Stimulated activated naive CD8-positive, alpha-beta T cell treated with anti-CD3 and anti-CD28 coated beads, Interleukin-15, amount 100 ng/mL, for 72 hours (primary cell): ENCODE measurements at places on chromosomes 7 and 10.

GRCh38 chr10:78229489-78229888, 195.8 kb downstream of the RPS24 start:
- DNase-seq: no peak

GRCh38 chr7:29342761-29343160, 148.2 kb downstream of the CHN2 start:
- DNase-seq: no peak

DNA sequence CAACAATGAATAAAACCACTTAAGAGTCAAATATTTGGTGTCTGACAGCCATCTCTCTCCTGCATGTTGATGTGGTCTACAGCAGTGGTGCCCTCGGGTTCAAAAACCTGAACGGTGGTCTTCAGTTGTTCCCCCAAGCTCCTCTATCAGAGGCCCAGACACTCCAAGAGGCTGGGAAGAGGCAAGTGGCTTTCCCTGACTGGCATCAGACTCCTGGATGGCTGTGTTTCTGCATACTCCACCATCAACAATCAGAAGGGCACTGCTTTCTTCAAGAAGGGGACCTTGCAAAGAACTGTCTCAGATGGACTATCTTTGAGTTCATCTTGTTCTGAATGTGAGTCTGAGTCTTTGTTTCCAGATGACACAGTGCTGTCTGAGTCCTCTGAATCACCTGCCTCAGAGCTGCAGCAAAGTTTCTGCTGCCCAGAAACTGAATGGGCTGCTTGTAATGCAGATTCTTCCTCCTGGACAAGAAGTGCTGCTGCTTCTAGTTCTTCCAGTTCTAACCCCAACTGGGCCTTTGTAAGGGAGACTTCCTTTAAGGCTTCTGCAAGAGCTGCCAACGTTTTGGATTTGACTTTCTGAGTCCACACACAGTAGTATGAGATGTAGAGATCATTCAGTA, 5.9 kb upstream of the SGMS1 start:
- no peak for DNase-seq

GRCh38 chr7:16970732-16971482, 89.1 kb upstream of the AGR3 start:
- DNase-seq: no peak

- no peak for DNase-seq
Observed at GRCh38 chr10:124654686-124655085, 89.5 kb downstream of the FAM53B start.

DNA sequence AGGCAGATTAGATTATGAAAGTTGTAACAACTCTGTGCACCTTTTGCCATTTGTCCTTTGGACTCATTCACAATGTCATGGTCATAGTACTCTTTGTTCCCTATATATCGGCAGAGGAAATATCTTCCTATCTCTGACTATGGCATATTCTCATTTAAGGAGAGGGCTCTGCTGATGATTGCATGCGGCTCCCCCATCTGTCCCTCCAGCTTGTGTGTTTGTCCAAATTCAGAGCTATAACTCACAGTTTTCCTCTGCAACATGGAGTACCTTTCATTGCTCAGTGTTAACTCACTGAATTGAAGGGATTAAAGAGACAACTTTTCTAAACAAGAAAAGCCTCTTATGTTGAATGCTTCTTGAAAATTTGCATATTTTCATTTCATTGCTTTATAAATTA, 145.5 kb downstream of the OTUD1 start:
- no peak for DNase-seq

GRCh38 chr10:62083412-62084267, 182.1 kb downstream of the ARID5B start:
- no peak for DNase-seq

- DNase-seq: no peak
Observed at GRCh38 chr7:55052081-55052480, 33.3 kb downstream of the EGFR start.

- no peak for DNase-seq
Observed at GRCh38 chr7:43847496-43847895, 21.8 kb downstream of the MRPS24 start.

- no peak for DNase-seq
Observed at GRCh38 chr10:84291384-84291783, 37.0 kb upstream of the CCSER2 start.

GRCh38 chr10:21406595-21407193, 118.8 kb downstream of the SKIDA1 start:
- no peak for DNase-seq

DNA sequence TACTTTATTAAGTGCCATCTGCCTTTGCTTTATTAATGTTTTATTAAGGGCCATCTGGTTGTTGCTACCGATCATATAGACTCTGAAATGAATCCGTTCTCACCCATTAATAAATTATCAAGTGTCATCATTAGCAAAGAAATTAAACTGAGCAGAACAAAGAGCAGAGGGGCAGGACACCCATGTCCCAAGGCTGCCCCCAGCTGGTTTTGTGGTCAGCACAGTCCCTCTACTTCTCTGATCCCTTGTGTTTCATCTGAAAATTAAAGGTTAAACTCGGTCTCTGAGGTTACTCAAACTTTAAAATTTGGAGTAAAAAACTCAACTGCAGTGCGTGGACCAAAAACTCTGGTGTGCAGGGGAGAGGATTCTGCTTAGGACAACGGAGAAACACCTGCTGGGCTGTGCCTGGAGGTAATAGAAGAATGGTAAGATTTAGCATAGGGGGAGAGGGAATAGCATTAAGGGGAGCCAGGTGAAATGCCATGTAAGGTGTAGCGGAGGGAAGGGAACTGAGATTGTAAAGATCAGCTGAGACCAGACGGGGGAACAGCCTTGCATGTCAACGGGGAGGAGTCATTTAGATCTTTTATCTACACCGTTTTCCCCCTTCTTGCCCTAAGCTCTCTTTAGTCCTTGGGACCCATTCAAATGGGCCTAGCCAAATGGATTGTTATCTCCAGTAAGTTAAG, 10.8 kb upstream of the GSDME start:
- DNase-seq: no peak

DNA sequence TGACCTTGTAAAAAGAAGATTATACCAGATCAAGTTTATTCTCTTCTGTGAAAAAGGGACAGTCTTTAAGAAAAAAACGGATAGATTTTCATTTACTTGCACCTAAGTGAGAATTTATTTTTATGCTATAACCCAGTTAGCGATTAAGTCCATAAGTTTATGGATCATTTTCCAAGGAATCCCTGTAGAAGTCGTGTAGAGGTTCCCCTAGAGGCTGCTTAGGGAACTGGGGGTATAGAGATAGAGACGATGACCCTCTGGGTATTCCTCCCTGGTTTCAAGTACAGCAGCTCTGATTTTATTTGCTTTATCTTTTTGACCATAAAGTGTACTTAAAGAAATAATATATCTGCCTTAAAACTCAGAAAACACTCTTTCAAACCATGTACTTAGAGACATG, 648.4 kb upstream of the LRRTM3 start:
- no peak for DNase-seq

- DNase-seq: no peak
Observed at GRCh38 chr10:49297818-49298670, 926 bp upstream of the C10orf71 start.

DNA sequence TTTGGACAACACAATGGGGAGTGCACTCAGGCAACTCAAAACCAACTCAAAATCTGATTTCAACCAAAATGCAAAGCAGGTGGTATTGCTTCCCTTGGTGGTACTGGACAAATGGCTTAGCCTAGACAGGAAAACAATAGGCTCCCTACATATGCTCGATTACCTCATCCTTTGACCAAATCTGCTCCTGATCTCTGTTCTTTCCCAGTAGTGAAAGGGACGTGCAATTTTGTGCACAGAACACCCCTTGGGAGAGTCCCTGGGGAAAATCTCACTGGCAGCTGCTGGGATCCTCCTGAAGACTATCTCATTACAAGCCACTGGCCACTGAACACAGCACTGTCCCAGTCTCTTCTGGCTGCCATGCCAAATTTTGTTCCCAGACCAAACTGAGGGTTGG, 149.2 kb upstream of the VSTM2A start:
- DNase-seq: no peak

DNA sequence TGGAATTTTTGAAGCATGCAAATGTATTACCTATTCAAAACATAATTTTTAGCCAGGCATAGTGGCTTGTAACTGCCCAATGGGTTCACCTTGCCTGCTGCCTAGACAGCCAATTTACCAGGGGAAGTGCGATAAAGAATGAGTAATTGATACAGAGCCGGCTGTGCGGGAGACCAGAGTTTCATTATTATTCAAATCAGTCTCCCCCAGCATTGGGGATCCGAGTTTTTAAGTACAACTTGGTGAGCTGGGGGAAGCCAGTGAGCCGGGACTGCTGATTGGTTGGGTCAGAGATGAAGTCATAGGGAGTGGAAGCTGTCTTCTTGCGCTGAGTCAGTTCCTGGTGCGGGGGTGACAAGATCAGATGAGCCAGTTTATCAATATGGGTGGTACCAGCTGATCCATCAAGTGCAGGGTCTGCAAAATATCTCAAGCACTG, 29.1 kb upstream of the NRBF2 start:
- peak; percentile 47 for DNase-seq

- no peak for DNase-seq
Observed at GRCh38 chr10:43218206-43218950, 48.5 kb downstream of the RASGEF1A start.

DNA sequence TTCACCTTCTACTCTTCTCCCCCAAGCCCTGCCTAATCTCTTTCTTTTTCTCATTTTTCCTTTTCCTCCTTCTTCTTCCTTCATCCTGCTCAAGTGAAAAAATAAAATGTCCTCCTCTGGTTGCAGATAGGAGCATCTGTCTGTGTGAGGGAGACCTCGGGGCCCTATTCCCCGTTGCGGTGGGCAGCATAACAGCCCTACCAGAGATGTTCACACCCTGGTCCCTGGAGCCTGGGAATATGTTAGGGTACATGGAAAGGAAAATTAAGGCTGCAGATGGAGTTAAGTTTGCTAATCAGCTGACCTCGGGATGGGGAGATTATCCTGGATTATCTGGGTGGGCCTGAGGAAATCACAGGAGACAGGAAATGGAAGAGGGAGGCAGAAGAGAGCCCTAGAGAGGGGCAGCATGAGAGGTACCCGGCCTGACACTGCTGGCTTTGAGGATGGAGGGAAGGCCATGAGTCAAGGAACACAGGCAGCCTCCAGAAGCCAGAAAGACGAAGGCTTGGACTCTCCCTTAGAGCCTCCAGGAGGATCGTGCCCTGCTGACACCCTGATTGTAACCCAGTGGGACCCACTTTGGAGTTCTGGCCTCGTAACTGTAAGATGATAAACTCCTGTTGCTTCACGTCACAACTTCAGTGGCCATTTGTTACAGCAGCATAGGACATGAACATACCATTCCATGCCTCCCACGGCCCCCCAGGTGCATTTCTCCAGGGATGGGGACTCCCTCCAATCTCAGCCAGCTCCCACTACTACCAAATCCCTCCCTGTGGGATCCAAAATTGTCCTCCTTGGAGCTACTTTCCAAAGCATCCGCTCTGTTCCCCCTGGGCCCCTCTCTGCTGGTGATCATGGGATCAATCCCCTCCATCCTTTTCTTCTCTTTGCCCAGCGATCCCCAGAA, 39.0 kb upstream of the ZMIZ1 start:
- DNase-seq: no peak

- DNase-seq: no peak
Observed at GRCh38 chr7:138587485-138587884, 113.7 kb downstream of the SVOPL start.

- no peak for DNase-seq
Observed at GRCh38 chr7:938546-939185, 15.8 kb downstream of the ADAP1 start.

DNA sequence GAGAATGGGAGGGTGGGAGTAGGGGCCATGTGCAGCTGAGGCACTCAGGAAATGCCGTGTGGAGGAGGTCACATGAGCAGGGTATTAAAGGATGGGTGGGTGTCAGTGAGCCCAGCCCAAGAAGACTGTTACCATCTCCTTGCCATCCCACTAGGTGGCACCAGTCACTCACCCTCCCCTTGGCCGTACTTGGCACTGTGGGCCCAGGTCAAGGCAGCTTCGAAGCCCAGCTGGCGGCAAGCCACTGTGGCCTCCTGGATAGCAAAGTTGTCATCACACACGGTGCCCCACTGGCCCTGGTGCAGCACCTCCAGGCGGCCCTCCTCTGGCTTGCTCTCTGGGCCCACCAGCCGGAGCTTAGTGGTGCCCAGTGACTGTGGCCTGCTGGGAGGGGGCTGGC, 5.4 kb downstream of the LOXL4 start:
- DNase-seq: no peak

- DNase-seq: no peak
Observed at GRCh38 chr10:86489071-86489810, 32.4 kb downstream of the WAPL start.

DNA sequence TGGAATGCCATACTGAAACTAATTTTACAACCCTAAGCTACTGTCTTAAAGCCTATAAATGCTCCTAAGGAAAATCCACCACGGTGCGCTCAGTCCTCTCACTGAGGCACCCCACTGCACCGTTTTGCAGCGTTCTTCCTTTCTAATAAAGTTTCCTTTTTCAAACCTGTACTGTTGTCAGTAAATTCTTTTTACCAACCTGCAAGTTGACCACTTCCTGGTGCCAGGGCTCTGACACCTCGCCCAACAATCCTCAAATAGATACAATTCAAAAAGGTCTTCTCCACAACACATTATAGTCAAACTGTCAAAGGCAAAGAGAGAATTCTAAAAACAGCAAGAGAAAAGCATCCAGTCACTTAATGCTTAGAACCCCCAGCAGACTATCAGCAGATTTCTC, 42.8 kb downstream of the HERPUD2 start:
- no peak for DNase-seq

DNA sequence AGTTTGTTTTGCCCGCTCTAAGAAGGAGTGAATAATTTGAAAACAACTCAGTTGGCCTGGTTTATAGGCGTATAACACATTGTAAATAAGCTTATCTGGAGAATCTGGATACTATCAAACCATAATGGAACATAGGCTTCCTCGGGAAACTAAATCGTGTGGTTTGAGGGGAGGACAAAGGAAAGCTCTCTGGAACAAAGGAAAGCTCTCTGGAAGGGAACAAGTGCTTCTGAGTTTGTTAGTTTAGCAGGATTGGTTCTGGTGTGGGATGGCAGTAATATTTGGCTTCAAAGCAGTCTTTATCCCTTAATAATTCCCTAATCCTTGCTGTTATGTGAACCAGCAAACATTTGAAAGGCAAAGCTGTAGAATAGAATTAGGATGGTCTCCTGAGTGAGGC, 15.0 kb upstream of the SLK start:
- no peak for DNase-seq

DNA sequence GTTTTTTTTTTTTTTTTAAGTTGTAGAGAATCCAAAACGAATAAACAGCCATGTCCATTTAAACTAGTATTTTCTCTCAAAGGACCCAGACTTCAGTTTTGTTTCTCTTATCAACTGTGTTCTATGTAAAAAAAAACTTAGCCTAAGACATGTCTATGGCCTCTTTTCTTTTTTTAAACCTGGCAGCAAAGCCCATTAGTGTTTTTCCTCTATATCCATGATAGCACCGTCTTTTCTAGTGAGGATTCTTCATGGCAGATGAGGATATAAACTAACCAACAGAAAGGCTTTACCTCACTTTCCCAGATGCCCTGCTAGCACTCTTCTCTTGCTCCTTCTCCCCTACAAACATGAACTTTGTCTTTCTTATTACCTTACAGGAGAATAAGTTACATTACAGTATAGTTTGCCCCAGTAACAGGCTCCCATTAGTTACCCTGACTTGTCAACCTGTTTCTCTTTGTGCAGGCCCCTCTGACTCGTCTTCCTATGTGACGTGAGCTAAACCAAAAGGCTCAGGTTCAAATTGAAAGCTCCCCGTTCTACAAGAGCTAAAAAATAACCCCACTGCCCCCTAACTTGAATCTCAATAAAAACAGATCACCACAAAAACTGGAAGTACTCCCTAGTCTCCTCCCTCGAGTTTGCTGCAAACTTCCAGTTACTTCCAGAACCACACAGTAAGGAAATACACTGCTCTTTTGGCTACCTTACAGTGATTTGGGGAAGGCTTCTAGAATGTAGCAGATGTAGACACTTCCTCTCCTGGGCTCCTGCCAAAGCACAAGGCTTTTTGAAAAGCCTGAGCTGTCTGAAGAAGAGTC, 20.1 kb downstream of the P4HA1 start:
- no peak for DNase-seq
